ENCODE measurements at places on chromosomes 16 and 17. TPM values are rescaled to one million over a fixed set of nuclear protein-coding genes. Genes with fewer than 3 reads are reported as not detected.

GRCh38 chr17:78214016-78214705 lies at the start of gene BIRC5:
Gene BIRC5 (plus strand): TSS chr17:78214253. CDS start chr17:78214317, 64 bp downstream.
- peak; percentile 63 for DNase-seq
- H3K36me3 ChIP-seq, result no peaks in the 10 kb centered on the region
- peaks cover 15% of the 10 kb centered on the region for H3K4me1 ChIP-seq
- peak within 1 kb of the TSS; percentile 80 for H3K4me3 ChIP-seq

The KSR1 gene
- polyA plus RNA-seq, result 35.4 TPM

DNA sequence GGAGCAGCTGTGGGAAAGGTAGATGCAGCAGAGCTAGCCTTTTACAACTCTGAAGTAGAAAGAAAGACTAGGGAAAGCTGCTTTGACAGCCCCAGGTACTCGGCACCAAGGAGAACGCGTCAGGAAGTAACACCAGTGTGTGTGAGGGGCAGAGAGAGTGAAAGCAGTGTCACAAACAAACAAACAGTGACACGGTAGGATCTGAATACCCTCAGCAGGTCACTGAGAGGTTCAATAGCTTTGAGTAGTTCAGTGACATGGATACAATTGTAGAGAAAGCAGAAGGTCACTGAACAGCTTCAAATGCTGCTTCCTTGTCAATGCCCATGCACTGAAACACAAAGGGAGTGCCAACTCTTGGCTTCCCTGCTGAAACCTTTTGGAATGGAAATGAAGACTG lies 150.3 kb upstream of the C17orf78 start:
- H3K27me3 ChIP-seq, result no peaks in the 10 kb centered on the region
- H3K4me1 ChIP-seq, result no peaks in the 10 kb centered on the region
- peak; percentile 27 for DNase-seq
- no peak overlapping the region for H3K4me3 ChIP-seq
- H3K27ac ChIP-seq, result no peak overlapping the region

DNA sequence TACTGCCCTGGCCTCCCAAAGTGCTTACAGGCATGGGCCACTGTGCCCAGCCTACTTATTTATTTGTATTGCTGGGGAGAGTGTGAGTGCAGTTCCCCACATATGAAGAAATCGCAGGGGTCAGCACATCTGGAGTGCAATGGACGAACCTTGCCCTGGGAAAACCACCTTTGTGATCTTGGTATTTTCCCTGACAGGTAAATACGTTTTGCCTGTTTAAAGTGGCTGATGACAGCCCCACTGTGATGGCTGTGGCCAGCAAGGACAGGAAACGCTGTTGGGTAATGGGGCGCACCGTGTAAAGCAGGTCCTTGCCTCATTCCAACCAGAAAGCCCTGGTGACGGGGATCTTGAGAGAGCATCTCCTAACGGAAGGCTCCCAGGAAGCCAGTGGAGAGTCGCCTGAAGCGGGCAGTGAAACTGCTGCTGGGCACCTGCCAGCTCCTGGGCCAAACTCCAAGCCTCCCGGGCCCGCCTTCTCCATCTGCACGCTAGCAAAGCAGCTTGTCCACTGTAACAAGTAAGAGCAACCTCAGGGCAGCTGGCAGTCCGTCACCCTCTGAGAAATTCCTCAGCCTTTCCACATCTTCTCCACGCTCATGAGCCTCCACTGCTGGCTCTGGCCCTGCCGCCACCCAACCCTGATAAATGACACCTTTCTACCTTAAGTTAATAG lies 17.5 kb downstream of the EMC8 start:
- H3K4me1 ChIP-seq, result peaks cover 16% of the 10 kb centered on the region
- H3K27ac ChIP-seq, result no peak overlapping the region
- no peak overlapping the region for H3K4me3 ChIP-seq
- no peak for DNase-seq

GRCh38 chr16:12484972-12485371 lies 318.7 kb downstream of the CPPED1 start:
- H3K27me3 ChIP-seq, result no peaks in the 10 kb centered on the region
- no peak for DNase-seq
- no peaks in the 10 kb centered on the region for H3K36me3 ChIP-seq
- no peak overlapping the region for H3K27ac ChIP-seq
- H3K4me3 ChIP-seq, result no peak overlapping the region
- H3K4me1 ChIP-seq, result no peaks in the 10 kb centered on the region

The AATK gene
- 0.94 TPM for polyA plus RNA-seq

DNA sequence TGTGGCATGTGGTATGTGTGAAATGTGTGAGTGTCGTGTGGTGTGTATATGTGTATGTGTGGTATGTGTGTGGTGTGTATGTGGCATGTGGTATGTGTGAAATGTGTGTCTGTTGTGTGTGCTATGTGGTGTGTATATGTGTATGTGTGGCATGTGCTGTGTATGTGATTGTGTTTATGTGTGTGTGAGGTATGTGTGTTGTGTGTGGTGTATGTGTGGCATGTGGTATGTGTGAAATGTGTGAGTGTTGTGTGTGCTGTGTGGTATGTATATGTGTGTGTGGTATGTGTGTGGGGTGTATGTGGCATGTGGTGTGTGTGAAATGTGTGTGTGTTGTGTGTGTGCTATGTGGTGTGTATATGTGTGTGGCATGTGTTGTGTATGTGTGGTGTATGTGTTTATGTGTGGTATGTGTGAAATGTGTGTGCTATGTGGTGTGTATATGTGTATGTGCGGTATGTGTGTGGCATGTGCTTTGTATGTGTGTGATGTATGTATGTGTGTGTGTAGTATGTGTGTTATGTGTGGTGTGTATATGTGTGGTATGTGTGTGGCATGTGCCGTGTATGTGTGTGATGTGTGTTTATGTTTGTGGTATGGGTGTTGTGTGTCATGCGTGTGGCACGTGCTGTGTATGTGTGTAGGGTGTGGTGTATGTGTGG lies 9.6 kb upstream of the ZCCHC14 start:
- no peaks in the 10 kb centered on the region for H3K27me3 ChIP-seq
- peaks cover 2% of the 10 kb centered on the region for H3K4me1 ChIP-seq
- DNase-seq, result no peak
- H3K36me3 ChIP-seq, result no peaks in the 10 kb centered on the region
- H3K4me3 ChIP-seq, result no peak overlapping the region

- DNase-seq, result peak; percentile 44
- no peak overlapping the region for H3K4me3 ChIP-seq
- no peak overlapping the region for H3K27ac ChIP-seq
- H3K27me3 ChIP-seq, result no peaks in the 10 kb centered on the region
Observed at GRCh38 chr17:39174920-39175694, 9.1 kb upstream of the ARL5C start.

DNA sequence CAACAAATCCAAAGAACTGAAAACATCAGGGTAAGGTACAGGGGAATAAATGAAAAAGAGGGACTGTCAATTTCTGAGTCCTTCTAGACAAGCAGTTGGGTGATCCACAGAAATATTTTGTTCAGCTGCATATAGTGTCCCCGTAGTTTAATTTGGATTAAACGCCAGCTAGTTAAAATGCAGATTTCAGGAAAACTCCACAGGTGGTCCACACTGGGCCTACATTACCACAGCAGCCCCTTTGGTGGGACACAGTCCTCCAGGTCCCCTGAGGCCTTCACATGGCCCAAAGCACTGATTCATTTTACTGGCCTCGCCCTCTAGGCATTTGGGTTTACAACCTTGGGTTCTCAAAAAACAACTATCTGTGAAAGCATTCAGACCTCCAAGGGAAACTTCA lies 4.6 kb downstream of the ARHGAP17 start:
- no peaks in the 10 kb centered on the region for H3K27me3 ChIP-seq
- H3K4me3 ChIP-seq, result no peak overlapping the region
- peaks cover 5% of the 10 kb centered on the region for H3K36me3 ChIP-seq
- no peak overlapping the region for H3K27ac ChIP-seq

- DNase-seq, result no peak
- peaks cover 22% of the 10 kb centered on the region for H3K4me1 ChIP-seq
- H3K4me3 ChIP-seq, result peak overlapping the region; percentile 96
- no peaks in the 10 kb centered on the region for H3K27me3 ChIP-seq
- peak overlapping the region; percentile 84 for H3K27ac ChIP-seq
Observed at GRCh38 chr17:16215965-16216316, 607 bp upstream of the NCOR1 start.

- no peak overlapping the region for H3K4me3 ChIP-seq
- no peak for DNase-seq
- H3K4me1 ChIP-seq, result peaks cover 7% of the 10 kb centered on the region
- H3K27ac ChIP-seq, result no peak overlapping the region
- H3K27me3 ChIP-seq, result no peaks in the 10 kb centered on the region
Observed at GRCh38 chr17:29205047-29205446, 24.8 kb upstream of the MYO18A start.

The G6PC1 gene
- not detected for polyA plus RNA-seq

- DNase-seq, result peak; percentile 26
- peaks cover 7% of the 10 kb centered on the region for H3K4me1 ChIP-seq
- no peaks in the 10 kb centered on the region for H3K36me3 ChIP-seq
Observed at GRCh38 chr17:78844301-78845005, 3.8 kb upstream of the USP36 start.
